ENCODE measurements at places on chromosomes 7 and 10. TPM values are rescaled to one million over a fixed set of nuclear protein-coding genes. Genes with fewer than 3 reads are reported as not detected.

GRCh38 chr10:761376-761775 is 71.9 kb upstream of the DIP2C start:
- DNase-seq = no peak

- DNase-seq = no peak
Measured at GRCh38 chr10:77911535-77912123, 14.9 kb downstream of the DLG5 start.

GRCh38 chr7:41183741-41184140 is 519.1 kb downstream of the INHBA start:
- no peak for DNase-seq

- DNase-seq = no peak
Measured at GRCh38 chr7:123724817-123725253, 24.0 kb downstream of the WASL start.

GRCh38 chr10:11705722-11706121 is 36.5 kb upstream of the ECHDC3 start:
- DNase-seq = no peak

DNA sequence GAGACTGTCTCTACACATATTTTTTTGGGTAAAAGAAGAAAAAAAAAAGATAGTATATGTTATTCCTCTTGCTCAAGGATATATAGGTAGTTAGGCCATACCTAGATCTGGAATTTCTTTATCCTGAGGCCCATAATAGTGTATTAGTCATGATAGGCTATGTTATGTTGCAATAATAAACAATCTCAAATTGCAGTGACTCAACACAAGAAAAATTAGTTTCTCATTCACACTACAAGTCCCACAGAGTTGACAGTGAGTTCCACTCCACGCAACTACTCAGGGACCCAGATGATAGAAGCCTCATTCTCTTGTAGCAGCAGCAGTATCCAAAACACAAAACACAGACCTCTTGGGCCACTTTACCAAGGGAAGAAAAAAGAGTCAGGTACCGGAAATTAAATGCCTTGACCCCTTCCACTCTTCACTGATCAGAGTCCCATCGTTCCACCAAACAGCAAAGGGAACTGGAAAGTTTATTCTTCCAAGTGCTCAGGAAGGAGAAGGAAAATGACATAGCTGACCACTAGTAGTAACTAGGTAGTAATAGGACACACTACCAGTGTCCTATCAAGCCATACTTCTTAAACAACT is 7.4 kb upstream of the C10orf67 start:
- DNase-seq = no peak

DNA sequence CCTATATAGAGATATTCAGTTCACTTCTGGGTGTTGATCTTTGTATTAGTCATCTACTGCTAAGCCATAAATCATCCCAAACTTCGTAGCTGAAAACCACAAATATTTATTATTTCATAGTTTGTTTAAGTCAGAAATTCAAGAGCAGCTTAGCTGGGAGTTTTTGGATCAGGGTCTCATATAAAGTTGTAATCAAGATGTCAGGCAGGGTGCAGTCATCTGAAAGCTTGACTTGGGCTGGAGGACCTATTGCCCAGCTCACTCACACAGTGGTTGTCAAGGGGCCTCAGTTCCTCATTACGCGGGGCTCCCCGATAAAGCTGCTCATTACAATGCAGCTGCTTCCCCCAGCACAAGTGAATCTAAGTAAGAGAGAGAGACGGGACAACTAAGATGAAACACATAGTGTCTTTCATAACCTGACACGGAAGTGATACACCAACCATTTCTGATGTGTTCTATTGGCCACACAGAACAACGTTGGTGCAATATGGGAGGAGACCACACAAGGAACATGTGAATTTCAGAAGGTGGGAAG is 15.7 kb downstream of the PPP1R3C start:
- DNase-seq = no peak

- peak; percentile 90 for DNase-seq
Measured at GRCh38 chr10:102461187-102462054, 10.1 kb upstream of the C10orf95 start.

Gene TMEM270
- not detected for polyA plus RNA-seq

Gene OR6V1
- not detected for polyA plus RNA-seq

Gene CUZD1
- 0.23 TPM for polyA plus RNA-seq
